ENCODE measurements at places on chromosomes 12 and 14.

- no peak for DNase-seq
Observed at GRCh38 chr12:103671367-103671766, 84.3 kb downstream of the STAB2 start.

DNA sequence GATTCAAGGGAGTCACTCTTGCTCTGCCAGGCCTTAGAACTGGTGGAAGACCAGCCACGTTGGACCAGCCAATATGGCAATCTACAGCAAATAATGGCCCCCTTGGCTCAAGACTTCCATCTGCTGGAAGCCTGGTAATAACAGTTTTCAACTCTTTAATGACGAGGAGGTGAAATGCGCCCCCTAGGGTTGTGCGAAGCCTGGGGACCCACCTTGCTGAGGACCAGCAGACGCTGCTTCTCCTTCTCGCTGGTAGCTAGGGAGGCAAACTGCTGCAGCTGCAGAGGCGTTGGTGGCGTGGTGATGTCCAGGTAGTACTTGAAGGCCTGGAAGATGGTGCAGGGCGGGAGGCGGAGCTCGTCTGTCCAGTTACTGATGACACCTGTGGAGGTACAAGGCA lies 41.5 kb upstream of the FBXO21 start:
- DNase-seq, result no peak

- no peak for DNase-seq
Observed at GRCh38 chr12:659090-659683, 4.1 kb downstream of the NINJ2 start.

- DNase-seq, result no peak
Observed at GRCh38 chr14:73231981-73232851, 5.1 kb upstream of the PAPLN start.

GRCh38 chr14:76653875-76654572 lies 107.2 kb upstream of the VASH1 start:
- no peak for DNase-seq

- DNase-seq, result no peak
Observed at GRCh38 chr14:62234849-62235248, 472.6 kb downstream of the SNAPC1 start.

Data from cerebellar nuclear complex (tissue), 1 donor.